ENCODE measurements at places on chromosomes 3 and 15.
A peak's percentile ranks its signal among the peaks of the same experiment; 100 is the strongest.

DNA sequence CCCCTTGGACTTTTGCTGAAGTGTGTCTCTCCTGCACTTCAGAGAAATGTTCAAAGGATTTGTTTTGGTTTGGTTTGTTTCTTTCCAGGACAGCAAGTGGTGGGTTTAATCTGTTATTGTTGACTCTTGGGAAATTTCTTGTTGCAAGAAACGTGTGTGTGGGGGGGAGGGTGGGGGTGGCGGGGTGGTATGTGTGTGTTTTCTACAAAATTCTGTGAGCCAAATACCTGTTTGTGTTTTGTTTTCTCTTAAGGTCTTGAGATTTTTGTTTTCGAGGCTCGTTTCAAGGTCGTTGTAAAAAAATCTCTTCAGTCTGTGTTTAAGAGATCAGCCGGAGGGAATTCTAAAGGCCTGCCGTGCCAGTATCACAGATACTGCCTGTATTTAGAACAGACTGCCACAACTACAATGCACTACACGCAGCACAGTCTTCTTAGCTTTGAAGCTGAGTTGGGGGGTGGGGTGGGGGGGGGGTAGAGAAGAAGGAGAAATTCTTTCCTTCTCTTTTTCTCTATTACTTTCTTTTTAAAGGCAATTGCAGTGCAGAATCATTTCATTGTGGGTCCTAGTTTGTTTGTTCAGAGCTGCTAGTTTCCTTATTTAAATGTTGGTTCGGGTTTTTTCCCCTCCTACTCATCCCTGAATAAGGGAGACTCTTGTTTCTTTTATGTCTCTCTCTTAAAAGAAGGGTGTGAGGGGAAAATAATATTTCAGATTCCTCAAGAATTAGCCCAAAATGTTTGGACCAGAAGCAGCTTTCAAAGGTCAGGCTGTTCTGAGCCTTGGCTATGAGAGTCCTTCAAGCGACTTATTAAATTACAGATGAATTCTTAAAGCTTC is 1.4 kb upstream of the BCL6 start:
- DNase-seq: no peak

- DNase-seq: no peak
Observed at GRCh38 chr15:47349179-47349578, 368.1 kb upstream of the SEMA6D start.

DNA sequence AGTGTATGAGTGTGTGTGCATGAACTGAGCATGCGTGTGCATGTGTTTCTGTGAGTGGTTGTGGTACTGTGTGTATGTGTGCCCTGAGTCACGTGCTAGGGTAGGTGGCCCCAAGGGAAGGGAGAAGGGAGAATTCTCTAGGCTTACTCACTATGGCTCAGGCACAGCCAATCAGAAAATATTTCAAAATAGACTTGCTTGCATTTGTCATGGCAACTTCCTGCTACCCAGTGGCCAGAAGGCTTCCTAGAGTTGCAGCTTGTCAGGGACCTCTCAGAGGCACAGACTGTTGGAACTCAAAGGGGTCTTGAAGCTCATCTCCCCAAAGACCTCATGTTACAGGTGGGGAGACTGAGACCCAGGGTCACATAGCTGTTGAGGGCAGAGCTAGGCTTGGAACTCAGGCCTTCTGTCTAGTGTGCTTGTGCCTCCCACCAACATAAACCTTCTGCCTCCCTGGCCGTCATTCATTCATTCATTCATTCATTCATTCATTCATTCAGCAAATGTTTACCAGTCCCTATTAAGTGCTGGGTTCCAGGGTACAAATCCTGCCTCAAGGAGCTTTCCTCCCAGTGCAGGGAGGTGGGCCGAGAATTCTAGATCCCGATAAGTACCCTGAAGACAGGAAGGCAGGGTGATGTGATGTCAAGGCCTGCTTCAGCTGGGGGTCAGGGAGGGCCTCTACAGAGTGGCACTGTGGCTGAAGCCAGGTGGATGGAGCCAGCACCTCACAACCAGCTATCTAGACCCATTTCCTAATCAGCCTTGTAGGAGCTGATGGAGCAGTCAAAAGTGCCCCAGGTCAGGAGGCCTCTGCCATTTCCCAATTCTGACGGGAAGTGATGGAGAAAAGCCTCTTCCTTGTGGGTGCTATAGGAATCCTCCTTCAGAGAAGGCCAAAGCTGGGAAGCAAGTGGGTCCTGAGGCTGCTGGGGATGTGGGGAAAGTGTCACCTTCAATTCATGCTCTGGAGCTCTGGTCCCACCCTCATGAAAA is 10.9 kb upstream of the RFT1 start:
- DNase-seq: no peak

- DNase-seq: no peak
Observed at GRCh38 chr3:177977381-177978158, 558.7 kb upstream of the KCNMB2 start.

GRCh38 chr3:190811775-190812480 is 50.6 kb downstream of the GMNC start:
- DNase-seq: peak; percentile 45

DNA sequence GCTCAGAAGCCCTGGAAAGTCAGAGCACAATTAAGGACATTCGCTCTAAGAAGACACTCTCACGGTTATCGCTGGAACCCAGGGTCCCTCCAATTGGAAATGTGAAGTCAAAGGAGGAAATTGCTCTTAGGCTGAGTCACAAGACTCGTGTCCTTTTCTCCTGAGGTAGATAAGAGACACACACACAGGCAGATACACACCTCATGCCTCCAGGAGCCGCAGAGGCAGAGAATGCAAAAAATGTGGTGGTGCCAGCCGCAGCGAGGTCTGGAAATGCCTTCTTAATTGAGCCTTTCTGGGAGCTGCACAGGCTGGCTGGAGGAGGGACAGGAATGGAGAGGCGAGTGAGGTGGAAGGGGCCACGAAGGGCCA is 189.3 kb downstream of the OPA1 start:
- DNase-seq: no peak

DNA sequence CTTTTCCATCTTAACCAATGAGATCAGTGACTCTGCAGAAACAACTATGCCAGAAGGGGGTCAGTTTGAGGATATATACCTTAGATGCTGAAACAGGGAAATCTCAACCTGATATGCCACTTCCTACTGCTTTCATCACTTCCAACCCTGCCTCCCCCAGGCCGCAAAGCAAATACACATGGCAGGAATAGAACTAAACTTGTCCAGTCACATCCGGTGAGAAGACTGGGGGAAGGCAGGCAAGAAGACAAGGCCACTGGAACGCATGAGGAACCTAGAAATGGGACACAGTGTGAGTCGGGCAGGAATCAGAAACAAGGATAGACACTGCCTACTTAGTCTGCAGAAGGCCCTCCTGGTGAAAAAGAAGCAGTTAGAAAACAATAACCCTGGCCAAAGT is 90.6 kb downstream of the MYO5A start:
- no peak for DNase-seq

GRCh38 chr15:39651881-39652280 is 71.0 kb downstream of the THBS1 start:
- DNase-seq: no peak

DNA sequence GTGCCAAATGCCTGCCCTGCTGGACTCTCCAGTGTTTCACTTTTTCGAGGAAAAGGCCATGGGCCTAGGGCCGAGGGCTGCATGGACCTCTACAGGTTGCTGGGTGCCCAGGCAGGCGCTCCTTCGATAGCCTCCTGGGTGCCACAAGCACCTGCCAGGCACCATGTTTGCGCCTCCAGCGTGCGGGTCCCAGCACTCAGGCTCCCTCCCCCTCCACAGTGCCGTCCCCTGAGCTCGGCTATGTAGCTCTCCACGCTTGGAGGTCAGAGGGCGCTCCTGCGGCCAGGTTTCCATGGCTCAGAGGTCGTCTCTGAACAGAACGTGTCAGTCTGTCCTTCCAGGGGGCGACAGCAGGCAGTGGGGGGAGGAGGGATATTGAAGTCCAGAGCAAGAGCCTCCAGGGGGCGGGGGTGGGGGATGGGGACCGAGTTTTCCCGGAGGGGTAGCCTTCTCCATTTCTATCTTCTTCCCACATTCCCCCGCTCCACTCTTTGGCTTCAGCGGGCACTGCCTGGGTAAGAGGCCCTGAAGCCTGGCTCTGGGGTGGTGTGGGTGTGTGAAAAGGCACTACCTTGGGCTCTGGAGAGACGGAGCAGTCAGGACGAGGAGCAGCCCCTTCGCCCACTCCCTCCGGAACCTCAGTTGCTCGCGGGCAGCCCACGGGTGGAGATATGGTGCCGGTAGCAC is 3.6 kb downstream of the ONECUT1 start:
- no peak for DNase-seq

GRCh38 chr15:76147906-76148570 is 88.3 kb downstream of the TMEM266 start:
- no peak for DNase-seq

DNA sequence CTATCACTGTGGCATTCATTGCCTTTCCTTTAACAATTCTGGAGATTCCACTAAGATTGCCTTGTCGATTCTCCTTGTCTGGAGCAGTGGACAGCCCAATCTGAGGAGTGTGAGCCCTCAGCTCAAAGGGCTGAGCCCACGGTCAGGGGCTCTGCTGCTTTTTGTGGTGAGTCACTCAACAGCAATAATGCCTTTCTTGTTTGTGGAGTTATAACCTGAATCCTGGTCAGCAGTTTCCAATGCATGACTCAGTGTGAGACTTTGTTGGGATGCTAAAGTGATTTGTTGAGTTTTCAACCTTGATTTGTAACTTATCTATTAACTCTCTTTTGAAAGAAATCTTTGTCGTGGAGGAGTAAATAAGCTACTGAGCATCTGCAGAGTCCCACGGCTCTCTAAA is 183.5 kb downstream of the TJP1 start:
- DNase-seq: no peak

DNA sequence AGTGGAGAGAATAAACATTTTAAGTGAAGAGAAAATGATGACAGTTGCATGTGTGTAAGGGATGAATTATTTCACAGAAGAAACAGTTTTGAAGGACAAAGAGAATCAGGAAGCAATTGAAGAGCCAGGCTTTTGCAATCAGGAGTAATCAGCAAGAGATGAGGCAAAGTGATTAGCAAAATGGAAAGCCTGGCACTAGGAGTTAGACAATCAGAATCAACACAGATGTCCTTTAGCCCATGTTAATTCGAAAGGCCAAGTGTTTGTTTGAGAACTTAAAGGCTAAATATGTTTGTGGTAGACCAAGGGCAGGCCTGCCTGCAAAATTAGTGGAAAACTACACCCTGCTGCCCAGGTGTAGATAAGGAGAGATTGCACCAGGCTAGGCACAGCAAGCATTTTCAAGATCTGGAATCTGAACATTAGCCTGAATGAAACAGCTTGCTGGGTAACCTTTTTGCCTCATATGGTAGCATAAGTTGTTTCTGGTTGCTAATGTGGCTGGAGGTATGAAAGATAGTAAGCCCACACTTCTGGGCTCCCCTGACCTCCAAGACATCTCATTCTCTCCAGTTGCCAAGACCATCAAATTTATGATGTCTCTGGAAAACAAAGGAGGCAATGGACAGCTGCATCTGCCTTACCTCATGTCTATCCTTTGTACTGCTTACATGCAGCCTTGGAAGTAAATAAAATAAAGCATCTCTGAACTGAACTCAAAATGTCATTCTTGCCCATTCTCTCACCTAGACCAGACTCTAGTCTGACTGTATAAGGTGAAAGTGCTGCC is 22.0 kb upstream of the LEKR1 start:
- no peak for DNase-seq

GRCh38 chr15:70892912-70893560 is 410 bp downstream of the LRRC49 start:
- DNase-seq: no peak

DNA sequence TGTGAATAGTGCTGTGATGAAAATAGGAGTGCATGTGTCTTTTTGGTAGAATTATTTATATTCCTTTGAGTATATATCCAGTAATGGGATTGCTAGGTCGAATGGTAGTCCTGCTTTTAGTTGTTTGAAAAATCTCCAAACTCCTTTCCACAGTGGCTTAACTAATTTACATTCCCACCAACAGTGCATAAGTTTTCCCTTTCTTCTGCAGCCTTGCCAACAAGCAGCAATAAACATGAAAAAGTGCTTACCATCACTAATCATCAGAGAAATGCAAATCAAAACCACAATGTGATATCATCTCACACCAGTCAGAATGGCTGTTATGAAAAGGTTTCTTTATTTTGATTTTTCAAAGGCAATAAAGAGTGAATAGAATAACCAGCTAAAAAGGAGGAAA is 1105.9 kb downstream of the NAALADL2 start:
- no peak for DNase-seq

GRCh38 chr3:179348325-179349013 is 960 bp downstream of the MFN1 start:
- DNase-seq: no peak

- no peak for DNase-seq
Observed at GRCh38 chr3:118435851-118436350, 598.7 kb downstream of the IGSF11 start.

DNA sequence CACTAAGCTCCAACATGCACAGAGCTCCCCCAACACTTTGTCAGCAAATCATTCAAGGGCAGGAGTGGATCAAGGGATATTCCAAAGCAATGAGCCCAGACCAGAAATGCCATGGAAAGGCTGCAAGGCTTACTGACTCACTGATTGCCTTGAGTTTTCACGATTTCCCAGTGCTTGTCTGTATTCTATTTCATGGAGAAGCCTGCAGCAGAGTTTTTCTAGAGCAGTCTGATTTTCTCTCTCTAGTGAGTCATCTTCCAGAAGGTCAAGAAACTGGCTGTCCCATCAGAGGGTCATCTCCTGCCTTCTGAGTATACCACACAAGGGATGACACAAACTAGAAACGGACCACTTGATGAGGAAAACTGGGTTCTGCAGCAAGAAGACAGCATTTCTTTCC is 16.5 kb downstream of the LMCD1 start:
- DNase-seq: no peak

DNA sequence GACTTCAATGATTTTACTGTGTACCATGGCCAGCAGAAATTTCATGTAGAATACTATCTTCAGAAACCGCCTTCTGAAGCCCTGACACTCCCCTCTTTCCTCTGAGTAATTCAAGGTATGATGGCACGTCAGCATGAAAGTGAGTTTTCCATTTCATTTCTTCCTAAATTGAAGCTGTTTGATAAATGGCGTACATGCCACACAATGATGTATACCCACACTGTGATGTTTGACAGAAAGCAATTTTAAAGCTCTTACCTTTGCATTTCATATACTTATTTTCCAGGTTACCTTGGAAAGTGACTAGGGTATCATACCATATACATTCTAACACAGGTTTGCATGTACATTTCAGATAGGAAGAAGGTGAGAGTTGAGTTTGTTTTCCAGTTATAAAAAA is 147.9 kb upstream of the LRRC3B start:
- DNase-seq: no peak

DNA sequence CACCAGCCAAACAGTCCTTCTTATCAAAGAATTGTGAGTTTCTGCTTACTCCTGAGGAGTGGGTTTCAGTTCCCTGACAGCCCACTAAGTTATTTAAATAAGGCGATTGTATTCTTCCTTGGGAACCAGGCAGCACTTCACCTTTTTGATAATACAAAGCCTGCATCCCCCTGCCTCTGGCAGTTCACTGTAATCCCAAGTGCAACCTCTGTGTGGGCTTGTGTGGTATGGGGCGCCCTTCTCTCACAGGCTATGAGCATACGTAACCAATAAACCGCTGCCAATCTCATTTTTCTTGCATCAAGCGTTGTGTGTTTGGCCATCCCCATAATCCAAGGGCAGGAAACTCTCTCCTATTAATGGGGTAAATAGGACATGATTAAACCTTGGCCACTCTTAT is 1025.6 kb downstream of the NSUN3 start:
- no peak for DNase-seq

GRCh38 chr3:61522060-61522459 is 39.3 kb upstream of the PTPRG start:
- DNase-seq: no peak
